ELR (cell line): ENCODE measurements at places on chromosomes 11 and 22.

DNA sequence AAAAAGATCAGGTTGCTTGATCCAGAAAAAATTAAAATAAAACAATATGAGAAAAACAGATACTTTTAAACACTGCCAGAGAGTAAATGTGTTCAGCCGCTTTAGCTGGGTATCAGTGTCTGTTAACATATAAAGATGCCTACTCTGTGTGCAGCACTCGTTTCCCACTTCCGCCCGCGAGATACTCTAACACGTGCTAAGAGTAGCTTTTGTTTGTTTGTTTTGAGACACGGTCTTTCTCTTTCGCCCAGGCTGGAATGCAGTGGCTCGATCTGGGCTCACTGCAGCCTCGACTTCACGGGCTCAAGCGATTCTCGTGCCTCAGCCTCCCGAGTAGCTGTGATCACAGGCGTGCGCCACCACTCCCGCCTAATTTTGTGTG lies 531 bp upstream of the MEN1 start:
- no peak for DNase-seq

GRCh38 chr11:63906585-63906984 lies 10.4 kb downstream of the RCOR2 start:
- peak; percentile 36 for DNase-seq

GRCh38 chr11:86799680-86800075 lies 664 bp upstream of the PRSS23 start:
- peak; percentile 31 for DNase-seq

DNA sequence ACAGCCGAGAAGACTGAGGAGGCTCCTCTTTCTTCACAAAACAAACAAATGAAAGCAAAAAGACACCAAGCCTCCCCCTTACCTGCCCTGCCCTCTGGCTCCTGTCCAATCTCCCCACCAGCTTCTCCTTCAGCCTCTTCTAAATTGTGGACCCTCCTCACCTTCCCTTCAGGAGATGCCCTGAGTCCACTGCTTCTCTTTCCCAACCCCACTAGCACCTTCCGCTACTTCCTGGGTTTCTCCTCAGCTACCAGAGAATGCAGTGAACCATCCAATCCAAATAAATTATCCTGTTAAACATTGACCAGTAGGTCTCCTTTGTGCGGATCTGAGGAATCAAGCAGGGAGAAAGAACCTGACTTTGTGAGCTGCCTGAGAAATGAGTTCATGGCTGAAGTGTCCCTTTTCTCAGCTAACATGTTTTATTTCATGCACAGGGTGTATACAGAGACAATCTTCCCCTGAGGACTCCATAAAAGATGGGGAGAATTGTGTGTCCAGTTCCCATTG lies 63.2 kb upstream of the VPREB1 start:
- DNase-seq: no peak

- DNase-seq: peak; percentile 18
Measured at GRCh38 chr11:86954269-86955110, 705 bp downstream of the FZD4 start.

DNA sequence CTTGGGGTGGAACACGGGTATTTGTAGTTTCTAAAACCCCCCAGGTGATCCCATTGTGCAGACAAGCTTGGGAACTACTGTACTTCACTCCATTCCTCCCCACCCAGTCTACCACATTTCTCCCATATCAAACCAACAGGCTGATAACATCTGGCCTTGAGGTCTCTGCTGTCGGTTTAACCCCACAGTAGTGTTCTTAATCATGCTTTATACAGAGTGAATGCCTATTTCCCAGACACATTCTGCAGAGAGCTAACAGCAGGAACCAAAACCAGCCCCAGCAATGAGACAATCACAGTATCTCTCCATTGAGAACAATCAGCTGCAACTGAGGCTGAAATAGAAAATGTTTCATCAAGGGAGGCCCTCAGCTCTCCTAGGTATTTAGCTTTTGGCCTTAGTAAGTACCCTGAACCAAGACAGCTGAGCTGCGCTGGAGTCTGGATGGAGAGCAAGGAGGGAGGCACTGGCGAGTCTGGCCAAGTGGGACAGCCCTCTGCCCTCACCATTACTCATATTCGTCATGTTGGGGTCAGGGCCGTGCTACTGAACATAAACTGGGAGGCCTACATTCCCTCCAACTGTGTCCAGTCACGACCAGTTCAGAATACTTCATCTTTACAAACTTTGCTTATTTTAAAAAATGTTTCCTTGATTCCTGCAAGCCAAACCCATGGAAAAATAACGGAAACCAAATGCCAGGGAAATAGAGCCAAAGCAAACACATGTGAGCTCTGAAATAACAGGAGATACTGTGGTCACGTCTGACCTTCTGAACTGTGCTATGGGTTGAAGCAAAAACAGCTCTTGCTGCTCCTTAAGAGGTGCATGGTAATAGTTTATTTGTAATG lies 81.0 kb downstream of the CCDC34 start:
- peak; percentile 64 for DNase-seq
